CD4-positive, alpha-beta T cell treated with Interleukin-12 subunit alpha and Interleukin-12 subunit beta, for 1 hour (primary cell): ENCODE measurements at places on chromosomes 5 and 9.

GRCh38 chr9:75775166-75775565 is 115.3 kb upstream of the PCSK5 start:
- DNase-seq = no peak

GRCh38 chr9:29974197-29974596 is 2400.9 kb upstream of the C9orf72 start:
- no peak for DNase-seq

- DNase-seq = no peak
Observed at GRCh38 chr5:73938280-73938937, 312.4 kb downstream of the ARHGEF28 start.

DNA sequence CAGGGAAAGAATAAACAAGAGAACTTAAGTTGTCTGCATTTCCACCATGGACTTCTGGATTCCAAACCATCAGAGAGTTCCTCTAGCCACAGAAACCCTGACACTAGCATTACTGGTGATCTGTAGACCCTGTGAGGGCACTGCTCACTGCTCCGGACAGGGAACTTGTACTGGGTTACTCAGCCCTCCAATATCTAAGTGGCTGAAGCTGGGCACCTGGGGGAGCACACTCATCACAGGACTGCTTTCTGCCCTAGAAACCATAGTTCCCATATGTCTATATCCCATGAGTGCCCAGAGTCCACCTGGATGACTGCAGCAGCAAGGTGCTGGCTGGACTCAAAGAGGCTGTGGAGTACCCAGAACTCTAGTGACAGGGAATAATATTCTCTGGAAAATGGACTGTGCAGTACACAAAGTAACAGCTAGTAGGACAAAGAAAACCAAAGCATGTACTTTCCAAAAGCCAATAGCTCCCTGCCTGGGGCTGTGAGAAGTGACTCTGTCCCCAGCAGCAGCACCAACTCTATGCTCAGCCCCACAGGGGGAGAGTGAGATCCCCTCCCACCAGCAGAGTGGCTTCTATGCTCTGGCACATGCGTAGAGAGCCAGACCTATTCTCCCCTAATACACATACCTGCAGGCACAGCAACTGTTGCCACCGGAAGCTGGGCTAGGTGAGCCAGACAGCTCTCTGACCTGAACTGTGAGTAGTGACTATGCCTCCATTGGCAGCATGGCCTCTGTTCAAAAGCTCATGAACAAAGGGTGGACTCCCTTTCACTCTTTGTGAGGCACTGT is 472.9 kb upstream of the FTMT start:
- no peak for DNase-seq

DNA sequence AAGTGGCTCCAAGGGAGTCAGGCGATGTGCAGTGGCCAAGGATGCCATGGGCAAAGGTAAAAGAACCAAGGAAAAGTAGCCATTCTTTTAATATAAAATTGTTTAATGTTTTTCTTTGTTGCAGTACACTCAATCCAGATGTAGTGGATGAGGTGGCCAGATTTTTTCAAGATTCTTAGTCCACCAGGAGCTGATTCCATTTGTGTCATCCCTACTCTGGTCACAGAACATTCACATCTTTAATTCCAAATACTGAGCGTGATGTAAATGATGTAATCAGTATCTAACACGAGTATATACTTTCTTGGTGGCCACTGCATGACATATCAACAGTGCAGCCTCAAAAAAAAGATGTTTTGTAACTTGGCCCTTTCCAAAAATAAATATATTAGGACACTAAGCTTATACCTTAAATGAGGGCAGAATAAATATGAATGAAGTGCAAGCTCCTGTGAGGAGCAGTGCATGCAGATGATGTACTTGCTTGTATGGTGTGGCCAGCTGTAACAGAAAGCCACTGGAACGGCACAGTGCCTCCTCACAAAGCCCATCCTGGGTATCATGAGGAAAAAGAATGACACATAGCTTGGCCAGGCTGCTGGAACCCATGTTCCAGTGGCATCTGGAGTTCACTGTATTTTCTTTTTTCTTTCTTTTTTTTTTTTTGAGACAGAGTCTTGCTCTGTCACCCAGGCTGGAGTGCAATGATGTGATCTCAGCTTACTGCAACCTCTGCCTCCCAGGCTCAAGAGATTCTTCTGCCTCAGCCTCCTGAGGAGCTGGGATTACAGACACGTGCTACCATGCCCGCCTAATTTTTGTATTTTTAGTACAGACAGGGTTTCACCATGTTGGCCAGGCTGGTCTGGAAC is 6.5 kb upstream of the SPATA24 start:
- no peak for DNase-seq

GRCh38 chr9:38250279-38251035 is 142.0 kb upstream of the ALDH1B1 start:
- DNase-seq = no peak

DNA sequence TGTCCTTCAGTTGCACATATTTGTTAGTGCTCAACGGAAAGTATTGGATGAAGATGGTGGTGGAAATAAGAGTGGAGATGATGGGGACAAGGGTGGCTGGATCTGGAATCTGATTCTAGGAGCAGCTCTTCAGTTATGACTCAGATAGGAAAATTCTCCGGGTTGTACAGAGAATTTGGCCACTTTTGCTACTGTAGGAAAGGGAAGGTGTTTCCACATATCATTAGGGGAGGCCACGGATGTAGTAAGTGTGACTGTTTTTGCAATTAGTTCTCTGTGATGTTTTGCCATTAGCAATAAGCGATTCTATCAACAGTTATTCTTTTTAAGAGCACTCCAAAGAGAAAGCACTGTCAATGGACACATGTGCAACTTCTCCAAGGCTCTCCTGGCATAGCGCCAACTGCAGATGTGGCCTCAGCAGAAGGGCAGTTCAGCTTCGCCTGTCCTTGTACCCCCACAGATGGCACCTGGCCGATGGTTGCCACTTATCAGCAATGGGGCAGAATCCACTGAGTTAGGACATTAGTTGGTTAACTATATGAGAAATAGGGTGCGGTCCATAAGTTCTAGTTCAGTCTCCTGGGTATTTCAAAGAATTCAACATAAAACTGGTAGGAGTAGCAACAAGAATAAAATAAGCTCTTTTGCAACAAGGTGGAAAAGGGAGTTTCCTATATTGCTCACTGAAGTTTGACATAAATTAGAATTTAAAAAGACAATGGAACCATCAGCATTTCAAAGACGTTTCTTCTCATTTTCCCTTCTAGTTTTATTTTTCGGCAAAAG is 96.3 kb downstream of the ARSB start:
- no peak for DNase-seq

DNA sequence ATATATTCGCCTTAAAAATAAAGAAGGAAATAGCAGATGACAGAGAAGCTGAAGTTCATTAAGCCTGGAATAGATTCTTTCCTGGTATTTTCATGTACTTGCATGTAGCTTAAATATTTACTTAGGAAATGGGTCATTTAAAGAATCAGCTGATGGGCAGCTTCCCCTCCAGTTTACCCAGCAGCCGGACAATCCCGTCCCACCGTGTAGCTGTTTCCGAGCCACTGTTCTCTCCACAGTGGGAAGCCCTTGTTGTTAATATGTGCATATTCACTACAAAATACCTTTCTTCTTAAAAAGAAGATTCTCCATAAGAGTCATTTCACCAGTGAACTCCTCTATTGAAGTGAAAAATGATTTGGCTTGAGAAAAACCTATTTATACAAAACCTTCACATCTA is 187.0 kb downstream of the FANCC start:
- no peak for DNase-seq

DNA sequence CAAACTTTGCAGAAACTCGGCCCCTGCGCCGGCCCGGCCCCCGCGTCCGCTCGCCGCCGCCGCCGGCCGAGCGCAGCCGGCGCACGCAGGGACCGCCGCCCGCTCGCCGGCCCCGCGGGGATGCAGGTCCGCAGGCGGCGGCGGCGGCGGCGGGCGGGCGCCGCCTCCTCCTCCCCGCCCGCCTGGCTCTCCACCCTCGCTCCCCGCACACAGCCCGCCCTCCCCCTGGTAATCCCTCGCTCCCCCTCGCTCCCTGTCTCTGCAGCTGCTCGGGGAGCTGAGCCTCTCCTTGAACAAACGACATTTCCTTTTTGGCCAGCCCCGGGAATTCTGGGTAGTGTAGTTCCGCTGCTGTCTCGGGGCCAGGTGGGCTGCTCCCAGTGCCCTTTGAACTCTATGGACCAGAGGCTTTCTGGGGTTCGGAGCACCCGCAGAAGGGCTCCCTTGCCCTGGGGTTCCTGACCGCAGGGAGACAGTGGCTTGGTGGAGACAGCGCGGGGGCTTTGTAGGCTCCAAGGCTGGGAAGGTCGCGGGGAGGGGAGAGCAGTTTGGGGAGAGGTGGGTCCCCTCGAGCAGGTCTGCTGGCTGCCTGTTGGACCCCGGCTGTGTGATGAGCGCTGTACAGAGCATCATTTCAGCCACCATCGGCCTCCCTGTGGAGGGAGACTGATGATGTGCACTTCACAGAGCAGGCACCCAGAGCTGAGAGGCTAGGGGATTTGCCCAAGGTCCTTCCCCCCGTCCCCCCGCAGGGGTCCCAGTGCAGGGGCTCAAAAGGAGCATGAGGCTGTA is 1.8 kb upstream of the FAM78A start:
- peak; percentile 80 for DNase-seq

- no peak for DNase-seq
Observed at GRCh38 chr5:171989946-171990712, 16.3 kb downstream of the FBXW11 start.

DNA sequence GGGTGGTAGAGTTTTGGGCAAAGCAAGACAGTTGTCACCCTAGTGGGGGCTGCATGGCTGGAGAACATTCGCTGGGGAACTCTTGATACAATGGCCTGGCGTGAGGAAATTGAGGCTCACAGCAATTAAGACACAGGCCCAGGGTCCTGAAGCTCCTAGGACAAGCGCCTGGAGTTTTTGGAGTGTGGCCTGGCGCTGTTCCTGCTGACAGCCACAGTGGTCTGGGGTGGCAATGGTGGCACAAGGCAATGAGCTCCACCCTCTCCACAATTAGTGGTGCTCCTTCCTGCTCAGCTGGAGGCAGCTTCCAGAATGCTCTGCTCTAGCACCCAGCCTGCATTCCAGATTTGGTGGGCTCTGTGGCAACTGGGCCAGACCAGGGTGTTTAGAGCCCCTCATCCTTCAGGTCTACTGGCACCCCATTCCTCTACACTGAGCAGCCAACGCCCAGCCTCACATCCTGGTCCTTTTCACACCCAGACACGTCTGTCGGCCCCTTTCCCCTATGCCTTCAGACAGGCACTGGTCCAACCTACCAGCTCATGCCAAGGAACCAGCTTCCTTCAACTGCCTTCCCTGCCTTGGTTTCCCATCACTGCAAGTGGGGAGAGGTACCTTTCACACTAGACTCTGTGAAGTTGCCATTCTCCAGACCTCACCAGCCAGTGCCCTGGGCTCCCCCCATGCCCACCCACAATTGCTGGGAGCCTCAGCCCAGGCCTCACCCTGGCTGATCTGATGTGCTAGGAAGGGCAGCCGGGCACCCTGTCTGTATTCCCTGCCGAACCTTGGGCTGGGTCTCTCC is 138.1 kb upstream of the COL5A1 start:
- no peak for DNase-seq

- no peak for DNase-seq
Observed at GRCh38 chr5:39015743-39016586, 58.2 kb downstream of the RICTOR start.

GRCh38 chr5:80387063-80387768 is 20.6 kb upstream of the ZFYVE16 start:
- DNase-seq = no peak

- peak; percentile 40 for DNase-seq
Observed at GRCh38 chr5:219460-219863, 1.3 kb downstream of the SDHA start.
